ENCODE measurements at places on chromosomes 16 and 17.

- no peak for DNase-seq
These were observed 870 bp upstream of the ZC3H7A start for GRCh38 chr16:11797957-11798299.

- DNase-seq = no peak
These were observed 451.1 kb downstream of the HS3ST3B1 start for GRCh38 chr17:14752011-14752410.

DNA sequence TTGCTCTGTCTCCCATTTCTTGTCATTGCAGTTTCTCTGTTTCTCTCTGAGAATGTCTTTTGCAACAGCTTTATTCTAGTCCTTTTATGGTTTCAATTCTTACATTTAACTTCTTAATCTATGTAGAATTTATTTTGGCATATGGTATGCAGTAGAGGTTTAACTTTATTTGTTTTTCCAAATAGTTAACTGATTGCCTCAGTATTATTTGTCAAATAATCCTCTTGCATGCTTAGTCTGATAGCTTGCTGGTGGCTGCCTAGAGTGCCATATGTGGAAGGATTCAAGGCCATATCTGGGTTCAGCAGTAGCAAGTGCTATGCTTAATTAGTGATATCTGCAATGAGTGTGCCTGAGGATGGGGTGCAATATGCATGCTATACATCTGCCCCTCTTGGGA, 6.9 kb downstream of the SNTB2 start:
- DNase-seq = no peak

DNA sequence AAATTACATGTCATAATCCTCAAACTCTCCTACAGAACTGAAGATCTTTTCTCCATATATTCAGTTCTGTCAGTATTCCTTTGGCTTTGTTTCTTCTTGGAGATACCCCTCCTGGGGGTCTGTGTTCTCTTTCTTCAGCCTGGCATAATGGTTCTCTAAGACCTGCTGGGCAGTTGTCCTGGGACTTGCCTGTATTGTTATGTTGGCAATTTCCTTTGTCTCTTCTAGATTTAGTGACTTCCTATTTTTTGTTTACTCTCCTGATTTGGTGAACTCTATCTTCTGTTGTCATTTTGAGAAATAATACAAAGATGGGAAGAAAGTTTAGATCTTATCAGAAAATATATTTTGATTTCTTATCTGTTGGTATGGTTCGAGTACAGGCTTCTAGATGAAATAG, 127.8 kb downstream of the GOSR1 start:
- DNase-seq = no peak

DNA sequence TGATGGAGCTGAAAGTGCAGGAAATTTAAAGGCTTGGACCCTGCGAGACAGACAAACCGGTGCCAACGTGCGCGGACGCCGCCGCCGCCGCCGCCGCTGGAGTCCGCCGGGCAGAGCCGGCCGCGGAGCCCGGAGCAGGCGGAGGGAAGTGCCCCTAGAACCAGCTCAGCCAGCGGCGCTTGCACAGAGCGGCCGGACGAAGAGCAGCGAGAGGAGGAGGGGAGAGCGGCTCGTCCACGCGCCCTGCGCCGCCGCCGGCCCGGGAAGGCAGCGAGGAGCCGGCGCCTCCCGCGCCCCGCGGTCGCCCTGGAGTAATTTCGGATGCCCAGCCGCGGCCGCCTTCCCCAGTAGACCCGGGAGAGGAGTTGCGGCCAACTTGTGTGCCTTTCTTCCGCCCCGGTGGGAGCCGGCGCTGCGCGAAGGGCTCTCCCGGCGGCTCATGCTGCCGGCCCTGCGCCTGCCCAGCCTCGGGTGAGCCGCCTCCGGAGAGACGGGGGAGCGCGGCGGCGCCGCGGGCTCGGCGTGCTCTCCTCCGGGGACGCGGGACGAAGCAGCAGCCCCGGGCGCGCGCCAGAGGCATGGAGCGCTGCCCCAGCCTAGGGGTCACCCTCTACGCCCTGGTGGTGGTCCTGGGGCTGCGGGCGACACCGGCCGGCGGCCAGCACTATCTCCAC, at the start of gene NOG:
Gene NOG (plus strand): TSS at position 54 of the 674 bp plus-strand sequence. CDS start 525 bp downstream, at position 579.
- DNase-seq = peak; percentile 36
